ENCODE measurements at places on chromosomes 7 and 10.

- DNase-seq = peak; percentile 91
These were observed 196.0 kb downstream of the RNLS start for GRCh38 chr10:88386821-88387773.

DNA sequence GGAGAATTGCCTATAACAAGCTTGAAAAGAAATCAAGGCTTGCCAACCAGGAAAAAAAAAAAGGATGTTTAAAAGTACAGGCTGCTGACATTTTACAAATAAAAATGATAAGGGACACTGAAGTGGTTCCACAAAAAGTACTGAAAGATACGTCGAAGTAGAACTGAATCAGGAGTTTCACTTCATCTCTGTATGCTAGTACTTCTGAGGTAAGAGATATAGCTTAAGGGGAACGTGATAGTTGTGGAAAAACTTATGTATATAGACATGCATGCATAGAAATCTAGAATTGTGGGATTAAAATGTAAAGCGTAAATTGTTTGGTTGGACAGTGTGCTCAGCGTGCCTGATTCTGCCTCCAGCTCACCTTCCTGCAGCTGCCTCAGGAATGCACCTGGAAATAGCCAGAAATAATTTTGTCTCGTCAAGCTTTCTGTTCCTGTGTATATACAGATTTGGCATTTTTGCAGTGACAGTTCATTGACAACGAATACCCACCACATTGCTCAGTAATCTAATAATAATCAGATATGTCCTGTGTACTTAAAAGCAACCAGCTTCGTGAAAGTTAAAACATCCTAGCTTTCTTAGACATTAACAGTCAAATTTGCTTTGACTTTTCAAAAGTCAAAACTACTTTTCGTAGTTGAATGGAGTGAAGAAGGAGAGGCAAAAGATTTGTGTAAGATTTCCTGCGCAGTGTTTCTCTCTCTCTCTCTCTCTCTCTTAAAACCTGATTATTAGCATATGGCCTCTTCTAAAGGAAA is 1.4 kb downstream of the SOSTDC1 start:
- DNase-seq = no peak

GRCh38 chr7:151172273-151173141 is 5.0 kb upstream of the GBX1 start:
- peak; percentile 71 for DNase-seq

DNA sequence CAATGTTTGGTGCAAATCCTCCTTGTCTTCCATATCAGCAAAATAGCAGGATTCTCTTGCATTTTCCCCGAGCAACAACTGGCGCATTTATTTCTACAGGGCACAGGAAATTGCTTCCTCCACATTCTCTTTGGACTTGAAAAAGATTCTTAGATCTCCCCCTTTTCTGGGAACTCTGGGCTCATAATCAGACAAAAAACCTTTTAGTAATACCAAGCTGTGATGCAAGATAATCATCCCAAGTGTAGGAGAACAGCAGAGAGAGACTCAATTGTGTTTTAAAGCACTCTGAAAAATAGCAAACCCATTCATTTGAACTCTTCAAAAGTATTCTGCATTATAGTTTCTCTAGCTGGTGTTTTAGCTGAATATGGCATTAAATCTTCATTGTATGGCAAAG is 419.6 kb upstream of the NPVF start:
- no peak for DNase-seq

DNA sequence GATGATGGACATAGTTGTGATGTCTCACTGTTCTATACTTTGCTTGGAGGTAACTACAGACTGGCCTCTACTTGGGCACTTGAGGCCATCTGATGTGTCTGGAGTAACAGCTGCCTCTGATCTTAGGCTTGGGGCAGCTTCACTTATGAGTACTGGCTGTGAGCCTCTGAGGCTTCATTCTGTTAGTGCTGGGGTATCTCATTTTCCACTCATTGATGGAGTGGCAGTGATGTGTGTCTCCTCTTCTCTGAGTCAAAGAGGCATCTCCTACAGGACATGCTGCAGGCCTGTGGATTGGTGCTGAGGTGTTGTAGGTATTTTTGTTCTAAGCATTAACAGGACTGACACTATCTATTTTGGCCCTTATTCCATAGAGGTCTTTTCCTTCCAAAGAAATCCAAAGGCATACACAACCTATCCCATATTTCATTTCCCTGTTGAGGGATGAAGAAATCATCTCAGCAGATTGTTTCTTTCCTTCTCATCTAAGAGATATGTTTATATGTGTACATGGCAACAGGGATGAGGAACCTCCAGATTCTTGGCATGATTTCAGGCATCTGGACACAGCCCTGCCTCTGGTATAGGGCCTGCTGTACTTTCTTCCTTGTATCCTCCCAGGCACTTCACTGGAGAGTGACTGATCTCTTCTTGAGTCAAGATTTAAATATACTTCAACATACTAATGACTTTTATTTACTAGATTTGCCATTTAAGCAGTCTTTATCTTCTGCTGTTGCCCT is 65.7 kb upstream of the NOBOX start:
- no peak for DNase-seq

DNA sequence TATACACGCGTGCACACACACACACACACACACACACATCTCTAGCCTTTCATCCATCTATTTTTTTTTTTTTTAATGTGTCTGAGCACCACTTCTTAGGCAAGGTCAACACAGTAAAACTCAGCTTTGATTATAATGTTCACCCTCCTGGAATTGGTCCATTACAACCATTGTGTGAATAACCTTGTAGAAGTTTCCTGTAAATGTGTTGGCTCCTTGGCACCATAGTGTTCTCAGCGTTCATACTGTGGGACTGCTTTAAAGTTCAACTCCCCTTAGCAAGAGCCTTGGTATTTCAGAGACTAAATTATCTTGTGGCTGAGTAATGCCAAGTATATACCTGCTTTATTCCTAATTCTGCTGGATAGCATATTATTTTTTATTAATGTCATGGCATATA is 106.3 kb upstream of the PRPS1L1 start:
- DNase-seq = no peak

DNA sequence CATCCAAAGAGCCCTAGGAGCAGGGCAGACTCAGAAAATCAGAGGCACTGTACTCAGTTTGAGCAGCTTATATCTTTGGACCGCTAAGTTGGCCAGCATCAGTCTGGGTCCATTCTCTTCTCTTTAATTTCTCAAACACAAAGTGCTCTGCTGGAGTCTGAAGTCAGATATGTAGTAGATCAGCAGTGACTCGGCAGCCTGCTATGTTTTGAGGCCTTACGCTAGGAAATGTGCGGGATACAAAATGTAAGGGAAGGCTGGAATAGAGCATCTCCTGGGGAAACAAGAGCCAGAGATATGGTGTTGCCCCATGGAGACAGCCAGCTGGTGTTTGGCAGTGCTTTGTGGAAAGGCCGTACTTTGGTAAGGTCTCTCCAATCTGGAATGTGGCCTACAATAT is 60.6 kb upstream of the VKORC1L1 start:
- DNase-seq = no peak

DNA sequence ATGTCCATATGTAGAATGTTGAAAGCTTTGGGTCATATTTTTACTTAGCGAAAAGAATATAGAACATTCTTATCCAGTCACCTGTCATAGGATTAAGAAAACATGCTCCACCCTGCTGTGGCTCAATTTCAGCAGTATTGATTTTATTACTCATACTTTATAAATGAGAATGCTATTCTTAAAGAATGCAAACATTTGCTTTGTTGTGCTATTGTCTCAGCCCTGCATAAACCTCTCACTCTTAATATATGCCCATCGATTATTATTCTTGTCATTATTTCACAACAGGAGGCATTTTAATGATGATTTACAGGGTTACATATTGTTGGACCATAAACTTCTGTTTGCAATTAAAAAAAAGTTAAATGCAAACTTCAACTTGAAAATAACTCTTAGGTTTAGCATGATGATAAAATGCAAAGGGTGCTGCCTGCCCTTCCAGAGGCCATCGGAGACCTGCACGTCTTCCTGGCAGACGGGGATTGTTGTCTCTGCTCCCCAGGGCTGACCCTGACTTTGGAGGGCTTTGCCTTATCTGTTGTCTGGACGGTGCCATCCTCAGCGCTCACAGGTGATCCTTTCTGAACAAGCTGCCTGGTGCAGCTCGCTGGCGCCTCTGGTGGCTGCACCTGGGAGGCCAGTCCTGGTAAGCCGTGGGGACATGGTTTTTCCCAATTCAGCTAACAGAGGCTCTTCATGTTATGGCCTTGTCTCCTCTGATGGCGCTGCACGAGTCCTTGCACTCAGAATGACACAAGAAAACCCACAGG is 50.0 kb upstream of the SHH start:
- no peak for DNase-seq

DNA sequence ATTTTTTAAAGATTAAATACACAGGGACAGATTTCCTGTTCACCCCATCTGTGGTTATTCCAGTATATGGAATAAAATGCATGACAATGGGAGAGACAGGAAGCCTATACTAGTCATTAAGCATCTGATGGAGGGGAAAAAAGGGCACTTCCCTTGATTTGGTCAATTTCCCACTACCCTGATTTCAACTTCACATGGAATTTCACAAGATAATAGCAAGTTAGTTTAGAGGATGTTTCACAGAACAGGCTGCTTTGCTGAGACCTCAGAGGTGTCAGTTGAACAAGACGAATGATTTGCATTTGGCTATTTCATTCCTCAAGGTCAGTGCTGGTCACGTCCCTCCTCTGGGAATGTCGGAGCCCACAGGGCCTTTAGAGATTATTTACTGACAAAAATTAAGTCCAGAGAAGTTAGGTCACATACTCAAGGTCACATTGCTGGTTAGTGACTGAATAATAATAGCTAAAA is 4.7 kb upstream of the ITPRIP start:
- DNase-seq = no peak

DNA sequence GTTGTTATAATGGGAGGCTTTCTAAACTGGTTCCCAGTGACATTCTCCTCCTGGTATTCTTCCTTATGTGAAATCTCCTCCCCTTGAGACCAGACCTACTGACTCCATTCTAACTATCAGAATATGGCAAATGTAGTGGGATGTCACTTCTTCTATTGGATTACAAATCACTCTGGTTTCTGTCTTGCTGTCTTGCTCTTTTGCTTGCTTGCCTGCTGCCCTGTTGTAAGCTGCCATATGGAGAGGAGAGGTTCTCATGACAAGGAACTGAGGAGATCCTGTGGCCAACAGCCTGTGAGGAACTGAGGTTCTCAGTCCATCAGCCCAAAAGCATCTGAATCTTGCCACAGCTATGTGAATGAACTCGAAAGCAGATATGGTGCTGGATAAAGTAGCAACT is 4.7 kb upstream of the NRCAM start:
- DNase-seq = no peak

GRCh38 chr7:150978126-150978789 is at the start of gene KCNH2:
TSS of gene KCNH2 (minus strand) at chr7:150978321. CDS start at chr7:150977913, 408 bp downstream.
- DNase-seq = peak; percentile 37

DNA sequence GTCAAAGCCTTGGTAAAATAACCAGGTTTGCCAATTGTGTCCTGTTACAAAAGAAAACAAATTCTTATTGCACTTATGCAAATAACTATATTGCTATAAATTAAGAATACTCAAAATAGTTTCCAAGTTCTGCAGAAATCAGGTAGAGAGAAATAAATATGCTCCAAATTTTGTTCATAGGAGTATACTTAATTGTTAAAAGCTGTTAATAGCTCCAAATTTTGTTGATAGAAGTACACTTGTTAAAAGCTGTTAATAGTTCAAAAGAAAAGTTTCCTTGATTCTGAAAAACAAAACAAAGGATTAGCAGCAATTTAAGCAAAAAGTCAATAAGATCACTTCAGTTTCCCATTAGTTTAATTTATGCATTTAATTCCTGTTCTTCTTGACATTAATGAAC is 46.4 kb upstream of the ZNF138 start:
- peak; percentile 6 for DNase-seq

GRCh38 chr10:108684431-108684830 is 1238.9 kb downstream of the XPNPEP1 start:
- no peak for DNase-seq

GRCh38 chr7:24926623-24927524 is 53.1 kb downstream of the OSBPL3 start:
- no peak for DNase-seq

GRCh38 chr7:132554446-132554845 is 21.8 kb downstream of the PLXNA4 start:
- DNase-seq = no peak

- DNase-seq = no peak
These were observed 135.2 kb downstream of the ADAM12 start for GRCh38 chr10:126252884-126253610.

DNA sequence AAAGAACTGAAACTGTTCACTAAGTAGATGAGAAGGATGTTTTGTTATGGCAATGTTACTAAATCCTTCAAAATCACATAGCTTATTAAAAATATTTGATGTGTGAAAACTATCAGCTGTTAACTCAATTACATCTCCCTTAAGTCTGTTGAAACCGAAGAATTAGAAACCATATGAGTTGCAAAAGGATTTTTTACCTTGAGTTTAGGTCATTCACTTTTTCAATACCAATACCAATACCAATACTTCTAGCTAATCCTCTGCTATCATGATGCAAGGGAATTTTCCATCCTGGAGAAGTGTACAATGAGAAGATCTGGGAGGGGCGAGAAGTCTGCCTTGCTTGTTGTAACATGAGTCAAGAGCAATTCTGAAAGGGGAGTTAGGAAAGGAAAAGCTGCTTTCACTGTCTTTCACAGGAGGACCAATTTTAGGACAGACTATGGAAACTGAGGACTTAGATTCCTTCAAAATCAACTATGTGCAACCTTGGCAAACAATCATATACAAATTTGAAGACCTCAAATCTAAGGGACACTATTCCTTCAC is 199.7 kb downstream of the IMMP2L start:
- no peak for DNase-seq

DNA sequence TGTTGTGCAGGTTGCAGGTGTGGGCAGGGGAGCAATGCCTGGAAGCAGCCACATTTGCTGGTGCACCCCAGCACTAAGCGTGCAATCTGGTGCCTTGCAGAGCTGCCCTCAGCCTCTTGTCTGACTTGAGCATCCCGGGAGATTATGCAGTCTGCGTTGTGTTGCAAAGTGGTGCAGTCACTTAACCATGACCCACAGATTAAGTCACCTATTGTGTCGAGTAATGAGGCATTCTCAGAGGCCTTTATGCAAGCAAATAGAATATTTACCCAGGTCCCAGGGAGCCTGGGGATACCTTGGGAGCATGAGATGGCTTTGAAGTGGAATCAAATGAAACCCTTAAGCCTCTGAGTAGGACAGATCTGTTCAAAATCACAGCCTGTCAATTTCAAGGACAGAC is 529.0 kb downstream of the TYW1 start:
- no peak for DNase-seq

- no peak for DNase-seq
These were observed 77.1 kb downstream of the CARD11 start for GRCh38 chr7:2966466-2967078.
